GM13977 (cell line): ENCODE measurements at places on chromosomes 11 and 22.

DNA sequence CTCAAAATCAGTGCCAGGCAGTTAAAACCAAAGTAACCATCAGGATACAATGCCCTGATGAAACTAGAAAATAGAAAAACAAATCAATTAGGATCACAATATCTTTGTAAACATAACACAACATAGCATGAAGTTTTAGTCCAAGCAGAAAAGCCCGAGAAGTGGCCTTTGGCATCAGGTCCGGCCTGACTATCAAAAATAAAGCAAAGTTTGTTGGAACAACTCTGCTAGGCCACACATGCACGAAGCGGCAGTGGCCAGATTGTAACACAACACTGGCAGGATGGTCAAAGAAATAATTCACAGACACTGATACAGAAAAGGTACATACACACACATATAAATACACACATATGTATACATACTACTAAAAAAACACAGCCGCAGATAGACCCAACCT lies 26.9 kb downstream of the CDON start:
- no peak for DNase-seq

GRCh38 chr11:3052109-3052479 lies 5.1 kb downstream of the CARS1 start:
- DNase-seq, result no peak

DNA sequence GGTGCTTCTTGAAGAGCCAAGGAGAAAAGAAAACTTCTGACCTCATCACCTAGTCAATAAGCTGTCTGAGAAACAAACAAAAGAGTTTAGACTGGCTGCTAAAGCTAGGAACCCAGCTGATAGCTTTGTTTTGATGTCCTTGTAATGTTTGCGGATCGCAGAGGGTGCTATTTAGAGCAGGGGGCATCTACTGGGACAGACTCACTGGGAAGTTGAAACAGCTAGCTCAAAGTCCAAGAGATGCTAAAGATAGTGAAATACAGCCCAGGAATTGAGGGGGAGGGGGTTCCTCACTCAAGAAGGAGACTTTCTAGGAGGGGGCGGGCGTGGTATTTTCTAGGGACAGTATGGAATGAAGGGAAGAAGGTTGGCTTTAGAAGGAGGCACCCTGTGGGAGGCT lies 18.9 kb downstream of the ZBTB16 start:
- no peak for DNase-seq

- no peak for DNase-seq
Measured at GRCh38 chr22:41021061-41021612, 70.0 kb downstream of the RBX1 start.

DNA sequence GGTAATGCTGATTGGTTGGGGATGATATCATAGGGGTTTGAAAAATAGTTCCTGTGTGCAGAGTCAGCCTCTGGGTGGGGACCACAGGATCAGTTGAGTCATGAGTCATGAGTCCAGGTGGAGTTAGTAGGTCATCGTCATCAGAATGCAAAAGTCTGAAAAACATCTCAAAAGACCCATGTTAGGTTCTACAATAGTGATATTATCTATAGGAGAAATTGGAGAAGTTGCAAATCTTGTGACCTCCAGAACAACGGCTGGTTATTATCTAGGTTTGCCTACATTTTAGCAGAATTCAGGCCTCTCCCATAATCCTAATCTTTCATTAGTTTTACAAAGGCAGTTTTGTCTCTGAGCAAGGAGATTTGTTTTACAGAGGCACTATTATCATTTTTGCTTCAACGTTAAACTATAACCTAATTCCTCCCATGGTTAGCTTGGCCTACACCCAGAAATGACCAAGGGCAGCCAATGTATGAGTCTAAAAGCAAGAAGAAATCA lies 38.9 kb downstream of the MS4A2 start:
- no peak for DNase-seq
